ENCODE measurements at places on chromosomes 7 and 10.

GRCh38 chr10:14776546-14776945 is 1.8 kb upstream of the FAM107B start:
- no peak for DNase-seq

DNA sequence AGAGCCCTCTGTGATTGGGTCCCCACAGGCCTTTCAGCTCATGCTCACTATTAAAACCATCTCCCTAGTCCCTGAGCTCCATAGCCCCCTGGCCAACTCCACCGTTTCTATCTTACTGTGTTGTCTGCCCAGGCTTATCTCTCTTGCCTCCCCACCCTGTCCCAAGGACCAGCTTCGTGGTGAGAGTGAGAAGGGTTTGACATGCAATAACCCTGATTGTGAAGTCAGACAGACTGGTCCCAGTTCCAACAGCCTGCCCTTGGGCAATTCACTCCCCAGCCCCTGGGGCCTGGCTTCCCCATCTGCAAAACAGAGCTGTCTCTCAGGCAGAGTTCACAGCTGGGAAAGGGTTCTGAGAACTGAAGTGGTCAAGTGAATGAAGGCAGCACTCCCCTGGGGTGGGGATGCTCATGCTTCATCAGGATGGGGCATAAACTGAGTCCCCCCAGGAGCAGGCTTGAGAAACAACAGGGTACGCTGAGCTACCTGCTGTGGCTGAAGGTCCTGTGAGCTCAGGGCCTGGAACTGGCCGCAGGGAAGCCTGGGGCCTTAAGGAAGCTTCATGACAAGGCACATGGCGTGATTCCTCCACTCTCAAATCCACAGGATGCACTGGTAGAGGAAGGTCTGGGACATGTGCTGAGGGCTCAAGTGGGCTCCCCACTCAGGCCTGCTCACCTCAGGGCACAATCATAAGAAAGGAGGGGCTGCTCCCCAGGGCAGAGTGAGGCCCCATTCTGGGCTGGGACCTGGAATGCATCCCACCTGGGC is 1.8 kb upstream of the PPIF start:
- DNase-seq, result no peak

- peak; percentile 15 for DNase-seq
Measured at GRCh38 chr10:3068968-3069737, 1.8 kb downstream of the PFKP start.

- DNase-seq, result no peak
Measured at GRCh38 chr7:23246555-23246954, at the start of gene GPNMB. Gene GPNMB (plus strand): TSS chr7:23246775. CDS start chr7:23246858, 83 bp downstream.

DNA sequence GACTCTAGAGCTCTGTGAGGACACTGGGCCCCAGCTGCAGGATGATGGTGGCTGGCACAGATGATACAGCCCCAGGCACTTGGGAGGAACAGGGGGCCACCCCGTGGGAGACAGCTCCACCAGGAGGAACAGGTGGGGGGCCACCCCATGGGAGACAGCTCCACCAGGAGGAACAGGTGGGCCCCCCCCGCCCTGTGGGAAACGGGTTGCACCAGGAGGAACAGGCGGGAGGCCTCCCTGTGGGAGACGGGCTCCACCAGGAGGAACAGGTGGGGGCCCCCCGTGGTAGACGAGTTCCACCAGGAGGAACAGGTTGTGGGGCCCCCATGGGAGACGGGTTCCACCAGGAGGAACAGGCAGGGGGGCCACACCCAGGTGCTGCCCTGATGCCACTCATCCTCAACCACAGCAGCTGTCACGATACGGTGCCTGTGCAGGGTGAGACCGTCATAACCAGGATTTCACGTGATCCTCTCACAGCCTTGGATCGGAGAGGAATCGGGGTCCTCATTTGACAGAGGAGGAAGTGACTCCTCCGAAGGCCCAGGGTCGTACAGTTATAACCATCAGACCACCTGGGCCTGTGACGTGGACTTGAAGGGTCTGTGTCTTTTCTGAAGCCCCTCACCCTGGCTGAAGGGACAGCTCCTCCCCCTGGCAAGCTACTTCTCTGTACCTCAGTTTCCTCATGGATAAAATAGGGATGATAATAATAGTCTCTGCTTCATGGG is 49.2 kb upstream of the NANOS1 start:
- DNase-seq, result no peak

GRCh38 chr7:121384265-121384664 is 11.8 kb downstream of the FAM3C start:
- DNase-seq, result no peak

GRCh38 chr7:7569615-7570014 is 2.9 kb downstream of the MIOS start:
- no peak for DNase-seq
